Tibial artery (tissue), 4 donors: ENCODE measurements at places on chromosomes 13 and 19.

- no peak for DNase-seq
Observed at GRCh38 chr19:14772467-14772866, 5.9 kb downstream of the ADGRE2 start.

GRCh38 chr19:38070573-38070972 is 153.4 kb downstream of the DPF1 start:
- DNase-seq, result no peak

- DNase-seq, result no peak
Observed at GRCh38 chr19:44866664-44867063, 20.6 kb downstream of the NECTIN2 start.

- no peak for DNase-seq
Observed at GRCh38 chr13:27201661-27202060, 30.1 kb upstream of the USP12 start.

- no peak for DNase-seq
Observed at GRCh38 chr13:25064396-25064795, 31.5 kb upstream of the PABPC3 start.

GRCh38 chr13:90835826-90836225 is 511.7 kb upstream of the MIR17HG start:
- DNase-seq, result no peak

GRCh38 chr13:72662548-72662947 is 64.9 kb downstream of the MZT1 start:
- no peak for DNase-seq

DNA sequence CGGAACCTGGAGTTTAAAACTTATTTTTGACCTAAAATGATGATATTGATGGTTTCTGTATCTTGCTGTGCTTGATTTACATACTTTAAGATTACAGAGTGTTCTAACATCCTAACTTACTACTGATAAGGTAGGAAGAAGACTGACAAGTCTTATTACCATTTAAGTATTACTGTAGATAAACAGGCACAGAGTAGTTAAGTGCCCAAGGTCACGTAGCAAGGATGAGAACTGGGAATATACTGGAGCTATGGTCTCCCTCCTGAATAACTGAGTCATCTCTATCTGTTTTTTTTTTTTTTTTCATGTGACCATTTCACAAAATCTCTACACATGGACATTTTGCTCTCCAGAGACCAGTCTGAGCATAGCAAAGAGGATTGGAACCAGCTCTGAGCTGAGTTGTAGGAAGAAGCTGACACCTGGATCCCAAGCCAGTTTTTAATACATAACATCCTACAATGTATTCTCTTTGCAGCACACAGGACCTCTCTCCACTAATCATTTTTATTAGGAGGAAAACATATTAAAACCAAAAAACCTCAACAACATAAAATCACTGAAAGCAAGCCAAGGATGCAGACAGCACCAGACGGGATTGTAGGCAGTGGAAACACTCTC is 173.5 kb downstream of the DNAJC15 start:
- DNase-seq, result no peak

- DNase-seq, result no peak
Observed at GRCh38 chr19:9789066-9789465, 20.5 kb upstream of the ZNF846 start.

GRCh38 chr13:99484473-99484872 is 16.8 kb upstream of the TM9SF2 start:
- DNase-seq, result no peak

DNA sequence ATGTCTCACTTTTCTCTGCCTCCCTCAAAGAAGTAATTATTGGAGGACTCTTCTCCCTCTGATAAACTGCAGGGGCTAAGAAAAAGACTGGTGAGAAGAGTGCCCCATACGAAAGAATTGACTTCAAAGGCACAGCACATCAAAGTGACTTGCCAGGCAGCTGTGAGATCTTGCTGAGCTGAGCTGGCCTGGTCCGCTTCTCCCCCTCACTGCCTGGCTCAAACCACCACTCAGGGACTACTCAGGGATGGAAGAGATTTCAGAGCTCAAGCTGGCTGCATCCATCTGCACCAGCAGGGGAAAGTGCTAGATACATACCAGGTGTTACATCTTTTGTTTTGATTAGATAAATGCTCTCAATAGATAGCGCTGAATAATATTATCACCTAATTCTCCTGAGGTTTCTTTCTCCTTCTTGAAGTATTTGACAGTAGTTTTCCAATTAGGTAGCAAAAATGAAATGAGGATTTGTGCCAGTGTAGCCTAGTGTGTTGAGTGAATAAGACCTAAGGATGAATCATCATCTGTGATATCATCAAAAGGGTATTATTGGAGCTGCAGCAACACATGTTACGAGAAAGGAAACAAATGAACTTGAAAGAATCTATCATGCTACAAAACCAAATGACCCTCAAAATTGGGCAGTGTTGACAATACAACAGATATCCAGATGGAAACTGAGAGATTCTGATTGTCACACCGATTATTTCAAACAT is 379.8 kb downstream of the TBC1D4 start:
- no peak for DNase-seq

- no peak for DNase-seq
Observed at GRCh38 chr19:6997679-6998445, 23.4 kb downstream of the MBD3L2B start.

DNA sequence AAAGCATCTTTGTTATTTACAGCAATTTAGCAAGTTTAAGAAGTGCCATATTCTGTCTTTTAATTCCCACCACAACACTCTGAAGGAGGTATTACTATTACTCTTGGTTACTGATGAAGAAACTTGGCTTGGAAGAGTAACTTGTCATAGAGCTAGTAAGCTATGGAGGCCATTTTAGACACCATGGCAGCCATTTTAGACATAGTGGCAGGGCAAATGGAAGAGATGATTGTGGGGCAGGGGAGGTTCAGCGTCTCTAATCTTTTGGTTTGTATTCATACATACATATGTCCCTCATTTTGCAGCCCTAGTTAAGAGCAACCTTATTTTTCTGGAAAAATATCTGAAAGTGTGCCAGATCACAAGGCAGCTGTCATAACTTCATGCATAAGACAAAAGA is 82.6 kb upstream of the SOX1 start:
- DNase-seq, result no peak

DNA sequence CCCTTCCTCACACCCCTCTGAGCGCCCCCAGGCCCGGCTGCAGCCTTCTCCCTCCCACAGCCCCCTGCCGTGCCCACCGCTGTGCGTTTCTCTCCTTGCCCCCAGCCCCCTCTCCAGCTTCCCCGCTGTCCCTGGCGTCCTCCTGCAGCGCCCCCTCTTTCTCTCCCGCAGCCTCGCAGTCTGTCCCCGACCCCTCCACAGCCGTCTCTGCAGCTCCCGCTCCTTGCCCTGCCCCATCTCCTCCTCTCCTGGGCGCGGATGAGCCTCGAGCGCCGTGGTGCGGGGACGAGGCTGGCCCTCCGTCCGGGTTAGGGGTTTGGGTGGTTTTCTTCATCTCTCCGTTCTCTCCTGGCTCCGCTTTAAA is 1.1 kb downstream of the KMT5C start:
- DNase-seq, result no peak

DNA sequence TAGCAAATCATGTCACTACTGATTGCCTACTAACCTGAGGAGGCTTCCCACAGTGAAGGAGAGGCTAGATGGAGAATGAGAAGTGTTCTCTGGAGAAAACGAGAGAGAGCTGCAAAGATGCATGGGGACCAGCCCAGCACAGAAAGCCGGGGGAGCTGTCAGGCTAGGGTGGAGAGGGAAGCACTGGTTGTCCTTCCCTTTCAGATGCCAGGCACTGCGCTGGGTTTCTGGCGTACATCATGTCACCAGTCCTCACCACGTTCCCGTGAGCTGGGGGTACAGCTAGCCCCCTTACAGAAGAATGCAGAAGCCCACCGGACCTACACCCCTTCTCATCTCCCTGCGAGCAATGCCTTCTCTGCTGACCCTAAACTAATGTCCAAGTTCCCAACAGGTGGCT is 86.0 kb downstream of the STK24 start:
- DNase-seq, result no peak

GRCh38 chr19:40524133-40524549 is 52.5 kb upstream of the SHKBP1 start:
- no peak for DNase-seq

GRCh38 chr13:111397202-111397880 is 76.9 kb downstream of the TEX29 start:
- DNase-seq, result peak; percentile 44

- no peak for DNase-seq
Observed at GRCh38 chr13:34086281-34086680, 268.3 kb downstream of the RFC3 start.

DNA sequence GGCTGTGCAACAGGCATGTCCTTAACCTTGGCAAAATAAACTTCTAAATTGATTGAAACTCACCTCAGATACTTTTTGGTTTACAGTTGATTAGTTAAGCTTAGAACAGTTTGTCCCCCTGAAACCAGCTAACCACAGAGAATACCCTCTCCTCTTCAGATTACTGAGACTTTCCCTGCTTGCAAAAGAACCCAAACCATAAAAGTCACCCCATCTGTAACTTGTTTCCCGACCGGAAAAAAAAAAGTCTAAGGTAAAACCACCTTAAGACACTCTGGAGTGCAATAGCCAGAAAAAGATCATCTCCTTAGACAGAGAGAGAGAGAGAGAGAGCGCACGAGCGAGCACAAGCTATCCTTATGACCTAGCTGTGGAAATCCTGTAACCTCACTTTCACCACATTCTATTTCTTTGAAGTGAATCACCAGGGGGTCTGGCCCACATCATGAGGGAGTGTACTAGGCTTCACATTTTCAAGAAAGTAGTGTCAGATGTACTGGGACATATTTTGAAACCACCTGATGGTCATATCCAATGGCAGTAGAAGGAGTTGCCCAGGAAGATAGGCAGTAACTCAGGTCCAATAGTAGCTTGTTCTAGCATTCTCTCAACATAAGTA is 11.1 kb upstream of the GTF2F2 start:
- no peak for DNase-seq
